ENCODE measurements at places on chromosomes 1 and 21. TPM values are rescaled to one million over a fixed set of nuclear protein-coding genes. Genes with fewer than 3 reads are reported as not detected.

DNA sequence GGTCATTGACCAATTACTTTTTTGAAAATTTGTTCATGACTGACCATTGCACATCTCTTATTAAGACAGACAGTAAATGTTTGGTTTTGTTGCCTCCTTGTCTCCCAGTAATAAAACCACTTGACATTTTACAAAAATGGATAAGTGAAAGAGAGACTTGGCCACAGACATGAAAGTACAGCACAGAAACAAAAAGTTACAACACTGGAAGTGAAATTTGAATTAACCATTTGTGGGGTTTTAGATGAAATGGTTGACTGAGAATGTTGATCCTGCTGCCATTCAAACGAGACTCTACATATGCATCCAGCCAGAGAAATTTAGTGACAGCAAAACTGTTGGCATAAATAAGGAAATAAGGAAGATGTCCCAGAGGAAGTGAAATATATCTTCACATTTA lies 79.3 kb upstream of the B3GALT2 start:
- DNase-seq: no peak

DNA sequence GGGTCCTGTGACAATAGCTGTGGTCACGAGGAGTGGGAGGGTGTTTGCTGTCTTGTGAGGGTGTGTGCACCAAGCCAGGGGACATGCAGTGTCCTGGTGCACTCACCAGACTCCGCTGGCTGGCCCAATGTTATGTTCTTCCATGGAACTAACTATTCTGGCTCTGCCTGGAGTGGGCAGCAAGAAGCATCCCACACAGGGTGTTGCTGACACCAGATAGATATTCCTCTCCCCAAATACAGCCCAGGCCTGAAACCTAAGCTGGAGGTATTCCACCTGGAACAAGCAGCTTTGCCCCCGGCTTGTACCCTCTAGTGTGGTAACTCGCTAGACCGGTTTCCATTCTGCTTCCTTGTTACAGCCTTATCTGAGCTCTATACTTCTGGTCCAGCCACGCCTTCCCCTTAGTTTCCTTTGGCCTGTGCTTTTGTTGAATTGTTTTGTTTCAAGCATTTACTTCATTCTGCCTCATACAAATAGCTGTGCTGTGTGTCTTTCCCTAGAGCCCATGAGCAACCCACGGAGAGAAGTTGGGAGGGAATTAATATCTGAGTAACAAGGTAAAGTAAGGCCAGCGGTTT lies 14.7 kb upstream of the LY9 start:
- no peak for DNase-seq

Gene KCNJ6
- 0.02 TPM for polyA plus RNA-seq

DNA sequence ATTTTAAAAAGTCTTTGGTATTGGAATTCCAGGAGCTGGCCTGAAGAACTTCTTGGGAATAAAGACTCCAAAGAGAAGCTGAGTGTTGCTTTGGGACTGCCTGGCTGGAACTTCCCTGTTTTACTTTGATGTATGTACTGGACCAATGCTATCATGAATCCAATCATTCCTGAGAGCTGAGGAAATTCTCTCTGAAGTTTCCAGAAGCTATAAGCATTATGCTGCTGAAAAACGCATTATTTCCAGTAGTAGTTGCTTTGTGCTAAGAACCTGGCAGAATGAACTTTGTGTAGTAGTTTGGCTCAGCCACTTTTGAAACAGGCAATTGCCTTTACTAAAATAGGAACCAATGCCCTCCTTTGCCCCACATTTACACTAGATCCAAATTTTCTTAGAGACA lies 260.7 kb downstream of the HLX start:
- DNase-seq: no peak

- DNase-seq: no peak
Observed at GRCh38 chr1:156852418-156852874, 6.5 kb downstream of the INSRR start.

Gene SEC16B
- polyA plus RNA-seq: 0.18 TPM

DNA sequence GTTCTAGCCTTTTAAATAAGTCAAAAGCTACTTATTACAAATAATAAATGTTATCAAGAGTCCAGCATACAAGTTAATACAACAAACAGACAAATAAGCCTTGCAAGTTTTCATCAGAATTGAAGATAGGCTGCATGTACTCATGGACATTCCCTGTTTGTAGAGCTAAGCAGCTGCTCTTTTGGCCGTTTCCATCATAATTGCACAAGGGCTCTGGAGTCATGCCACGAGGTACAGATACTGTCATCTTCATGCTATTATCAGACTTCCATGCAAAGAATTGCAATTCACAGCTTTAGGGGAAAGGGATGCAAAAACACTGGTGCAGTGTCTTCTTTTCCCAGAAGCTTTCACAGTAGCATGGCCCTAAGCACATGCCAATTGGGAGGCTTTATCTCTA lies 52.8 kb upstream of the TBX15 start:
- DNase-seq: no peak

DNA sequence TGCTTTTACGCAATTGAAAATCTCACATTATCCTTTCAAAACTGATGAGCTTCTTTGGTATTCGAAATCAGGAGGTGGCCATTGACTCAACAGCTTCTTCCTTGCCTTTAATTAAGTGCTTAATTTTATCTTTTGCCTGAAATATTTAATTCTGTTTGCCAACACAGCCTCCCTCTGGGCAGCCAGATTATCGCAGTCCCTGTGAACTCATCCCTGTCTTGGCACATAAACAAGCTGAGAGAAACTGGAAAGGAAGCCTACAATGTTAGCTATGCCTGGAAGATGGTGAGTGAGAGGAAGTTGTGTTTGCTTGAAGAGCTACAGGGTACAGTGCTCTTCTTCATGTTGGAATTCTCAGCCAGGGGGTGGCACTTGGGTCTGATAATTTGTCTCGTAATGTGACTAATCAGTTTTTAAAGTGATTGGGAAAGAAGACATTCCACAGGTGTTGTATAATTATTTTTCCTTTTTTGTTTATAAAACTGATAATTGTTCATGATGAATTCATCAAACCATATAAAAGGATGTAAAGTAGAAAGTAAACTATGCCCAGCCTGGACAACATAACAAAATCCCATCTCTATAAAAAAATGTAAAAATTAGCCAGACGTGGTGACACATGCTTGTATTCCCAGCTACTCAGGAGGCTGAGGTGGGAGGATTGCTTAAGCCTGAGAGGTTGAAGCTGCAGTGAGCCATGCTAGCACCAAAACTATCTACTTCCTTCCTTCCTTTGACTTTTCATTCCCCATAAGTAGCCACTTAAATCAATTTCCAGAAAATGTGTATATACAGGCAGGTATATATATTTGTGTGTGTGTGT lies 90.1 kb upstream of the RAVER2 start:
- no peak for DNase-seq

GRCh38 chr1:50972766-50973165 lies 2.7 kb downstream of the CDKN2C start:
- no peak for DNase-seq

DNA sequence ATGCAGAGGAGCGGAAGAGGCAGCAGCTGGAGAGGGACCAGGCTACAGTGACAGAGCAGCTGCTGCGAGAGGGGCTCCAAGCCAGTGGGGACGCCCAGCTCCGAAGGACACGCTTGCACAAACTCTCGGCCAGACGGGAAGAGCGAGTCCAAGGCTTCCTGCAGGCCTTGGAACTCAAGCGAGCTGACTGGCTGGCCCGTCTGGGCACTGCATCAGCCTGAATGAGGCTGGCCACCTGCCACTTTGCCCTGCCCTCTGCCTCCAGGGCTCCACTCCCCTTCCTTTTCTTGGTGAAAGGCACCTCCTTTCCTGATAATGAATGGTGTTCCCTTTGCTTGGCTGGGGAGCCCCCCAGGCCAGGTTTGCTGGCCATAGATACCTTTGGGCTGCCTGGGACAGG lies 3.3 kb upstream of the HMGN2 start:
- no peak for DNase-seq

DNA sequence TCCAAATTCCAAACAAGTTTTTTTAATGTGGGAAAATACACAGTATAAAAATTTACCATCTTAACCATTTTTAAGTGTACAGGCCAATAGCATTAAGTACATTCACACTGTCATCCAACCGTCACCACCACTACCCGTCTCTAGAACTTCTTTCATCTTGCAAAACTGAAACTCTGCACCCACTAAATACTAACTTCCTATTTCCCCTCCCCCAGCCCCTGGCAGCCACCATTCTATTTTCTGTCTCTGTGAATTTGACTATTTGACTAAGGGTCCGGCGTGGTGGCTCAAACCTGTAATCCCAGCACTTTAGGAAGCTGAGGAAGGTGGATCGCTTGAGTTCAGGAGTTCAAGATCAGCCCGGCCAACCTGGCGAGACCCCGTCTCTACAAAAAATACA lies 36.1 kb downstream of the CLSTN1 start:
- peak; percentile 70 for DNase-seq

Gene ANGPTL1
- not detected for polyA plus RNA-seq

DNA sequence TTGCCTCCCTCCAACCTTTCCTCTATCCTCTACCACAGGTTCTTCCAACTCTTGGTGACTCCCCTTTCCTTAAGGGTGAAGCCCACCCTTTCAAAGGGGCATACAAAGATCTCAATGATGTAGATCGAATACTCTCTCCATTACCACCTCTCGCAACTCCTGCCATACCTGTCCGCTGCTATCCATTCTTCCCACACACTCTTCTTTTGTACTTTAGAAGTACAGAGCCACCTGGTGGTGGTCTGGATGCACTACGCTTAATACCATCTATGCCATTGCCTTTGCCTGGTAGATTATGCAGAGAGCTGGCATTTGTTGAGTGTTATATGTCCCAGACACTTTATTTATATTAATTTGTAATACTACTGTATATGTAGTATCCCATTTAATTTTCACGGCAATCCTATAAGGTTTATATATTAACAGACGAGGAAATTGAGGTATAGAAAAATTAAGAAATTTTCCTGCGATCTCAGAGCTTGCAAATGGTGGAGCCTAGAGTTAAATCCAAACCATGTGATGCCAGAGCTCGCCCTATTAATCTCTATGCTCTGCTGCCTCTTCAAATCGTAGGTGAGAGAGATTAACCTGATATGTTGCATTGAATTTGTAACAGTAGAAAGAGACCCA lies 22.9 kb downstream of the TSHB start:
- DNase-seq: no peak

DNA sequence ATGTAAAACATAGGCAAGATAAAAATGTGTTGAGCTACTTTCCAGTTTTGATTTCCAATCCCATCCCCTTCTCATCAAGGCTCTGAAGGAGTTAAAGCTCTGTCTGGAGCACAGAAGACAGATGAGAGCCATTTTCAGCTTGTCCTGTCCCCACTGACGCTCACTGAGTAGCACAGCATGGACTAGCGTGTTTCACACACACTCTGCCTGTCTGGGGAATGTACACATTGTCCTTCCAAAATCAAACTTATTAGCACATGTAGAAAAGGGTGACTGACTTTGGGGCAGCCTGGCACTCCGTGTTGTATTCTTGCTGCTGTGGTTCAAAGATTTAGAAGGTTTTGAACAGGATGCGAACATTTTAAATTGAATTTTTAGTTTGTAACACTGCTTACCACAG lies 139.2 kb downstream of the NEK7 start:
- no peak for DNase-seq

GRCh38 chr1:204127597-204128242 lies 24.1 kb downstream of the ETNK2 start:
- DNase-seq: no peak
